ENCODE measurements at places on chromosomes 6 and 20.

DNA sequence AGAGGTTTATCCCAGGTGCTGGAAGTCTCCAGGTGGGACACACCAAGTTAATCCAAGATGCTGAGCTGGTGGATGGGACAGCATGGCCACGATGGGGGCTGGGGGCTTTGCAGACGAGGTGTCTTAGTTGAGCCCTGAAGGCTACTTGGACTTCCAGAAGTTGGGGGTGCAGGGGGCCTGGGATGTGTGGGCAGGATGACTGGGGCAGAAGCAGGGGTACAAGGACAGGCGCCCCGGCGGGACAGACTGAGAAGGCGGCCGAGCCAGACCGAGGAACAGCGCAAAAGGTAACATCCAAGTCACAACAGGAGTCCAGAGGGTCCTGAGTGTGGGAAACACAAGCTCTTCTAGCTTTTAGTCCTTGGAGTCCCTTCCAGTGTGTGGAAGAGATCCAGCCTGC, 23.8 kb downstream of the RAMACL start:
- no peak for DNase-seq

DNA sequence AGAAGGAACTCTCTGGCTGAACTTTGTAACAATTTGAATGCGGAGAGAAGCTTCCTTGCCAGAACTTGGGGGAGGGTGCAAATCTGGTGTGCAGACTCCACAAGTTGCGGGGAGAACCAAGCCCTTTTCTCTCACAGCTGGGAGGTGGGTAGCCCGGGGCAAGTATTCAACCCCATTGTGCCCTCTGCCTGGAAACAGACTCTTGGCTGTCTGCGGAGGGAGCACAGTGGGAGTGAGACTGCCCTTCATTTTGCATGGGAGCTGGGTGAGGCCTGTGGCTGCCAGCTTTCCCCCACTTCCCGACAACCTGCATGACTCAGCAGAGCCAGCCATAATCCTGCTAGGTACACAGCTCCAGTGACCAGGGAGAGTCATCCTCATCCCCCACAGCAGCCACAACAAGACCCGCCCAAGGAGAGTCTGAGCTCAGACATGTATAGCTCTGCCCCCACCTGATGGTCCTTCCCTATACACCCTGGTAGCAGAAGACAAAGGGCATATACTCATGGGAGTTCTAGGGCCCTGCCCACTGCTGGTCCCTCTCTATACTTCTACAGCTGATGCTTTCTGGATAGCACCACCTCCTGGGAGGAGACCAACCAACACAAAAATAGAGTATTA, 29.4 kb upstream of the TPD52L1 start:
- peak; percentile 54 for DNase-seq

- DNase-seq: peak; percentile 22
Observed at GRCh38 chr6:5422321-5422915, 161.1 kb downstream of the FARS2 start.

GRCh38 chr6:109242925-109243324, 139.3 kb downstream of the CD164 start:
- DNase-seq: no peak

- no peak for DNase-seq
Observed at GRCh38 chr6:1086446-1087153, 225.3 kb upstream of the FOXQ1 start.

- DNase-seq: no peak
Observed at GRCh38 chr6:31353384-31353945, 3.5 kb downstream of the HLA-B start.

DNA sequence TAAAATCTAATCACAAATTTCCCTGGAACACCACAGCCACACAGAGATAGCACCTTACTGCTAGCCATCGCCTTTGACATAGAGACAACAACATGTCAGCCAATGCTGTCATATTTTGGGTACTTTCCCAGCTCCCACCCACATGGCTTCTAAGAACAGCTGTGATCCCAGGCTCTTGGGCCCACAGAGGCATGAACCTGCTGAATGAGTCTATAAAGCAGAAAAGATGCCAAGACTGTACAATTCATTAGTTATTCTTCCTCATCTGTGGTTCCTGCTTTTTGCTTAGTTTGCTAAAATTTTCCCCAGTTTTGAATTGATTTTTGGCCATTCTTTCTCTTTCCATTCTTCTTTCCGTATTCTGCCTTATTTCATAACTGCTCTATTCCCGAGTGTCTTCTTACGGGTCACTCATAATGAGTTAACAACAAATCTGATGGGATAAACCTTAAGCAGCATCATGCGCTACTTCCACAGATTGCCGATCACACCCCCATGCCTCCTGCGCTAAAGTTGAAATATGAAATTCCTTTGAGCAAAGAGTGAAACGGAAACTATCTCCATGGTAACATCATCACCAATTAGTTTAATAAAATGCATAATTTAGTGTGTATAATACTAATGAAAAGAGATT, 327.3 kb upstream of the HSF2 start:
- no peak for DNase-seq

GRCh38 chr6:149306967-149307366, 10.5 kb upstream of the TAB2 start:
- no peak for DNase-seq

- no peak for DNase-seq
Observed at GRCh38 chr20:18395544-18395943, 71.3 kb downstream of the DZANK1 start.
